Activated CD4-positive, CD25-positive, alpha-beta regulatory T cell treated with anti-CD3 and anti-CD28 coated beads, Interleukin-2, amount 50 U/mL, for 72 hours (primary cell): ENCODE measurements at places on chromosomes 7 and 10.

- DNase-seq, result no peak
These were observed 19.8 kb downstream of the VOPP1 start for GRCh38 chr7:55552320-55553023.

GRCh38 chr10:73905256-73906020 lies 5.5 kb upstream of the PLAU start:
- no peak for DNase-seq

- no peak for DNase-seq
These were observed 1182.8 kb downstream of the SORCS1 start for GRCh38 chr10:105981679-105982078.

GRCh38 chr10:11279314-11279713 lies 261.6 kb downstream of the CELF2 start:
- DNase-seq, result no peak

DNA sequence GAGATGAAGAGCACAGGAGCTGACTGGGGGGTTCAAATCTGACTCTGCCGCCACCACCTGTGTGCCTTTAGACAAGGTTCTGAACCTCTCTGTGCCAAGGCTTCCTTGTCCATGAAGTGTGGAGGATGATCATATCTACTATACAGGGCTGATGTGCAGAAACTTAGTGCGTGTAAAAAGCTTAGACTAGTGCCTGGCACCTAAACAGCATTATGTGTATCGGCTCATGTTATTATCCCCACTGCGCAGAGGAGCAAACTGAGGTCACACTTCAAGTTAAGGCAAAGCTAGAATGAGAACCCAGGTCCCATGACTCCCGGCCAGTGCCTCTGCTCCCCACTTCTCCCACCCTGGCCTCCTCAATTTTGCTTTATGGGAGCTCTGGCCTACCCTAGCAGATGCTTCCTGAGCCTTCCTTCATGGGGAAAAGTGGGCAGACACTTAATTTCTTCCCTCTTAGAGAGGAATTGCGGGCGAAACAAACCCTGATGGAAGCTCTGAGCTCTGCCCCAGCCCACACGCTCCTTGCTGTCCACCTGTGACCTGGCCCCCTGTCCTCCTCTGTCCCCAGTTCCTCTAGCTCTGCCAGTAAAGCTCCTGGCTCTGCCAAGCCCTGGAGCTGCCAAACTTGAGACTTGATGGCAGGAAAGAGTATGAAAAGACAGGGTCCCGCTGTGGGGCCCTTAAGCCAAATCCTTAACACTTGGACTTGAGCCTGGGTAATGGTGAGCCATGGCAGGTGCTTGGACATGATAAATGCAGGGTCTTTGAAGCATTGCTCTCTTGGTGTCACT lies 71.0 kb downstream of the CDH23 start:
- DNase-seq, result no peak

- no peak for DNase-seq
These were observed 212.0 kb upstream of the TBX20 start for GRCh38 chr7:35465791-35466336.

GRCh38 chr10:131569851-131570715 lies 258.6 kb upstream of the TCERG1L start:
- no peak for DNase-seq

GRCh38 chr7:76310102-76310957 lies 7.9 kb downstream of the HSPB1 start:
- no peak for DNase-seq

DNA sequence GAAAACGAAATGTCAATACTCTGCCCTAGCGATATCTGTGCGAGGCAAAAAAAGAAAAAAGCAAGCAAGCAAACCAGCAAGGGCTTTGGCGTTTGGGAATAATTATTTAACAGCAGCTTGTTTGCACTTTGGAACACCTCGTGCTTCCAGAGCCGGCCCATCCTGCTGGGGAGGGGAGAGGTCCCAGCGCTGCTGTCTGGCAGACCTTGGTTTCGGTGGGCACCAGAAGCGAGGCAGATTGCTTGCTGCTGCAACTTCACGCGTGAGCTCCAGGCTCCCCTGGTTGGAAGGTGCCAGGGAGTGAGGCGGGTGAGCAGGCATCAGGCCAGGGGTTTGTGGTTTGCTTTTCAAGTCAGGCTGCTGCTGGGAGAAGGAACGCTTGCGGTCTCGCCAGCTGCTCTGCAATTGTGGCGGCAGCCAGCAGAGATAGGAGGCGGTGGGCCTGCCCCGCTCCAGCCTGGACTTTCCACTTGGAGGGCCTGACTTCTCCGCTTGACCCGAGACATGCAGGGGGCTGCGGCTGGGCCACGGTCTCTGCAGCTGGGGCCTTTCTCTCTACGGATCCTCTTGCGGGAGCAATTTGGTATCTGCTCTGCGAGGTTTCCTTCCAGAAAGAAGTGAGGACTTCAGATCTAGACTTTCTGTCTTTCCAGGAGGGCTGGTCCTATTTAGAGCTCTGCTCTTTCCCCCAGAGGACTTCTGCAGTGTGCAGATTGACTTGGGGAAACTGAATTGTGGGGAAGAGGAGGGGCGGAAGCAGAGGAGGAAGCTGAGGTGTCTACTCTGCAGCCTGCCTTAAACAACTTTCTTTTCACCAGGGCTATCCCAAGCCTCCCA lies 131.4 kb downstream of the PRPF18 start:
- DNase-seq, result no peak

- DNase-seq, result no peak
These were observed 734.6 kb upstream of the SORCS1 start for GRCh38 chr10:107899075-107899474.

DNA sequence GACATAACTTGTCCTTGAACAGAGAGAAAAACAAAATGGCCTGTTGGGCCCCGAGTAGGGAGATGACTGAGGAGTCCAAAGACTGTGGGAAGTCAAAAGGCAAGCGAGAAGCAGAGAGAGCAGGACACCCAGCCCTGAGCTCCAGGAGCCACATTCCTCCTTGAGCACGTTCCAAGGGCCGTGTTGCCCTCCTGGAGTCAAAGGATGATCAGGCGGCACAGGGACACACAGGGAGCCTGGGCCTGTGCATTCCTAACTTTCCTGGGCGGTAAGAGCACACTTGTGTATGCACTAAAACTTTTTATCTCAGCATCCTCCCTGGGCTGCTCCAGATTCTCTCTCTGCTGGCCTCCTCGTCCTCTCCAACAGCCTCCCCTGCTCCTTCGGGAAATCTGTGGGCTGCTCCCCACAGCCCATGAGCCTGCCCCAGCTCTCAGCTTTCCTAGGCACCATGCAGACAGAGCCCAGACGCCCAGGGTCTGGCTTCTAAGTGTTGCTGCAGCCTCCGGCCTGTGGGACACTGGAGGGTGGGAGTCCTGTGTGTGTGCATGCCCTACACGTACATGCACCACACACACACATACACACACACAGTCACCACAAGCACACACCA lies 281.8 kb downstream of the POU6F2 start:
- no peak for DNase-seq

GRCh38 chr7:139119486-139119849 lies 9.9 kb upstream of the ZC3HAV1 start:
- no peak for DNase-seq

GRCh38 chr7:92035576-92035975 lies 94.9 kb downstream of the AKAP9 start:
- DNase-seq, result no peak

- no peak for DNase-seq
These were observed 251.1 kb downstream of the IPMK start for GRCh38 chr10:58016614-58017013.

- no peak for DNase-seq
These were observed 174.2 kb upstream of the STEAP4 start for GRCh38 chr7:88480896-88481295.

- no peak for DNase-seq
These were observed 242.2 kb downstream of the GATA3 start for GRCh38 chr10:8296734-8297101.

GRCh38 chr7:99359465-99360154 lies 14.9 kb upstream of the ARPC1B start:
- DNase-seq, result no peak
